NCI-H2171 treated with DMSO at 0.1 percent for 48 hours (cell line): ENCODE measurements at places on chromosomes 6 and 20.

GRCh38 chr6:121523628-121524027 lies 88.2 kb downstream of the GJA1 start:
- no peak for DNase-seq

GRCh38 chr6:36118550-36119107 lies 11.7 kb upstream of the MAPK13 start:
- no peak for DNase-seq

DNA sequence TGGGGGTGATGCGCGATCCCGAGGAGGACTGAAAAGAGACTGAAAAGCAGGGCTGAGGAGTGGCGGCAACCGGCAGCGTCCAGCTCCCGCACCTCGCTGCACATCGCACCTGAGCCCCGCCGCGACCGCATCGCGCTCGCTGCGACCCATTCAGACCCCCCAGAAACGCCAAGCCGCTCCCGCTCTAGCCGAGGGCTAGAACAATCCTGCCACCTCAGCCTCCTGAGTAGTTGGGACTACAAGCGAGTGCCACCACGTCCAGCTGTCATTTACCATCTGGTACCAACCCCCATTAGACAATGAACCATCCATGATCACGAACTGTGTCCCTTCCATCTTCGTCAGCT lies 33.2 kb downstream of the HLA-A start:
- no peak for DNase-seq

GRCh38 chr20:44501448-44501847 lies 20.4 kb downstream of the SERINC3 start:
- DNase-seq: no peak

DNA sequence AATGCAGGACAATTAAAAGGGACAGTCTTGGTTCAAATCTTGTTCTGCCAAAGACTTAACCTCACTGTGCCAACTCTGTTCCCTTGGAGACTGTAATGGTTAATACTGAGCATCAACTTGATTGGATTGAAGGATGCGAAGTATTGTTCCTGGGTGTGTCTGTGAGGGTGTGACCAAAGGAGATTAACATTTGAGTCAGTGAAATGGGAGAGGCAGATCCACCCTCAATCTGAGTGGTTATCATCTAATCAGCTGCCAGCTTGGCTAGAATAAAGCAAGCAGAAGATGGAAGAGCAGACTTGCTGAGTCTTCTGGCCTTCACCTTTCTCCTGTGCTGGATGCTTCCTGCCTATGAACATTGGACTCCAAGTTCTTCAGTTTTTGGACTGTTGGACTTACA lies 474.4 kb downstream of the CD83 start:
- DNase-seq: no peak

DNA sequence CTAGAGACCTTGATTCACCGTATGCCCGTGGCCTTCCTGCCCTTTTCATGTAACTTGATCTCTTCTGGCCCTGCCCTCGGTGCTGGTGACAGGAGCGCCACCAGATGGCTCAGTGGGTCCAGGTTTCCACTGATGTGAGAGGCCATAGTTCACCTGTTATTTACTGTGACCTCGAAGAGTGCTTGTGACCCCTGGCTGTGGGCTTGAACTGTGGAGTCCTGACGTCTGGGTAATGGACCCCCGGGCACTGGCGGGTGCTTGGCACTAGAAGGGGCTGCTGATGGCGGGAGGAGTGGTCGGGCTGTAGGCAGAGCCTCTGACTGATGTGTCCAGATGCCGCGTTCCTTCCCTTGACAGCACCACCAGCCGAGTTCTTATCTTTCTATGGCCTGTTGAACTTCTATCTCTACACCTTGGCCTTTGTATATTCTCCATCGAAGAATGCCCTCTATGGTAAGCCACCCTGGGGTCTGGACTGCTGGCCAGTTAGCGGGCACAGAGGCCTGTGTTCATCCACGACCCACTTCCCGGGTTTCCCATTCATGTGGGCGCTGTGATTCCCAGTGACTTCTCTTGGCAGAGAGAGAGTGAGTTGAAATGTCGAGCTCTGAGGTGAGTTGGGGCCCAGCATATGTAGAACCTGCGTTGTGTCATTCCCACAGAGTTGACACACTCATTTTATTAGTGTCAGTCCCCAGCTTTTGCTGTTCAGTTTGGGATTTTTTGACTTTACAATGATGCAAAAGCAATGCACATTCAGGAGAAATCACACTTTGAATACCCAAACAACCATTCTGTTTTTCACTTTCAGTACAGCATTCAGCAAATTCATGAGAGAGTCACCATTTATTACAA lies 14.9 kb downstream of the DYNLT1 start:
- DNase-seq: peak; percentile 20

GRCh38 chr6:49499623-49500022 lies at the start of gene GLYATL3:
TSS of gene GLYATL3 (plus strand) at chr6:49499923. CDS start at chr6:49511991, 12,068 bp downstream.
- no peak for DNase-seq

- DNase-seq: no peak
These were observed 7.3 kb upstream of the RAET1L start for GRCh38 chr6:150032598-150032997.

DNA sequence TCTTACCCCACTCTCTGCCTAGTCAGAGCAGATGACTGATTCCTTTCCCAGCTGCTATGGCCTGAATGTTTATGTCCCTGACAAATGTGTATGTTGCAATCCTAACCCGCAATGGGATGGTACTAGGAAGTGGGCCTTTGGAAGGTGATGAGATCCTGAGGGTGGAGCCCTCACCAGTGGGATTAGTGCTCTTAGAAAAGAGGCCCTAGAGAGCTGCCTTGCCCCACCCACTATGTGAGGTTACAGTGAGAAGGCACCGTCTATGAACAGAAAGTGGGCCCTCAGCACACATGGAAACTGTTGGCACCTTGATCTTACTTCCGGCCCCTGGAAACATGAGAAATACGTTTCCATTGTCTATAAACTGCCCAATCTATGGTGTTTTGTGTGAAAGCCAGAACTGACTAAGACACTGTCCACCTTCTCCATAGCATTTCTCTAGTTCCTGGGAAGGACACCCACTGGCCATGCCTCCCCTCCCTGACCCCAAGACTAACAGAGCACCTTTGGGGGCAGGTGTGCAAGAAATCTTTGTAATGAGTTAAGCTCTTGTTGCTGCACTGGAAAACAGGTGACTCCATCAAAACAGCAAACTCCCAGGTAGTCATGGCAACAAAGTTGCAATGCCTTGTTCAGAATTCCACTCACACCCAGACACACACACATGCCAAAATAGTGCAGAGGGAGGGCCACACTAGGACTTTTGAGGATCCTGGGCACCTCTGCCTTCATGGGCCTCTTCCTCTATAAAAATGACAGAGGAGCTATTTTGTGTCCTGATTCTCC lies 16.2 kb downstream of the GABRR2 start:
- no peak for DNase-seq

DNA sequence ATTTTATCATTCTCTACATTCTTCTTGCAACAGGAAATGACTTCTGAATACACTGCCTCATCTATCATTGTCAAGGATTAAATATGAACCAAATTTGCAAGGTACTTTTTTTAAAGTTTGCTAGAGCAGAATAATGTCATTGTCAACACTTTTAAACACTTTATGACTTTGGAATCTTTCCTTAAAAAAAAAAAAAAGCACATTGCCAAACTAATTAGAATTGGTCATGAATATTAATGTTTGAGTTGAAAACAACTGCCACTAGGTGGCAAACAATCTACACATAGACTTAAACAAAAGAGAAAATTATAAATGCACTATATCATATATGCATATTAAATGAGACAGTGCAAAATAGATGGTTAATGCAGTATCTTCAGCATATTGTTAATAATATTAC lies 32.5 kb upstream of the TMEM244 start:
- DNase-seq: no peak

DNA sequence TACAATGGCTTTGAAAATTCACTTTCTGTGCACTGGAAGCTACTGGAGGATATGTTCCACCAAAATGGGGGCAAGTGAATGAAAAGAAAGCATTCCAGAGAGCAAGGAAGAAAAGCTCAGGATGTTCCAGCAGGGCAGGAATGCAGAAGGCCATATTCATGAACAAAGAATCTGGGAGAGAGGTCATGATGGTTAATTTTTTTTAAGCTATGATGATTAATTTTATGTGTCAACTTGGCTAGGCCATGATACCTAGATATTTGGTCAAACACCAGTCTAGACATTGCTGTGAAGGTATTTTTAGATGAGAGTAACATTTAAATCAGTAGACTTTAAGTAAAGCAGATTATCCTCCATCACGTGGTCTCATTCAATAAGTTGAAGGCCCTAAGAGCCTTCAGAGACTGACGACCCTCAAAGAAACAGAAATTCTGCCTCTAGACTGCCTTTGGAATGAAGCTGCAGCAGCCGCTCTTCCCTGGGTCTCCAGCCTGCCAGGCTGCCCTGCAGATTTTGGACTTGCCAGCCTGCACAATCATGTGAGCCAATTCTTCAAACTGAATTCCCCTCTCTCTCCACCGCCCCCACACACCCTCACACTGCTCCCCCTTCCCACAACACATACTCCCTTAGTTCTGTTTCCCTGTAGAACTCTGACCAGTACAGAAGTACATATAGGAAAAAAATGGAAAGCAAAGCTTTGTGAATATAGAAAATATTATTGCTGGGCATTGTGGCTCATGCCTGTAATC lies 20.1 kb upstream of the GCM1 start:
- DNase-seq: no peak

- peak; percentile 54 for DNase-seq
These were observed 192.0 kb downstream of the PREX1 start for GRCh38 chr20:48635791-48636267.

DNA sequence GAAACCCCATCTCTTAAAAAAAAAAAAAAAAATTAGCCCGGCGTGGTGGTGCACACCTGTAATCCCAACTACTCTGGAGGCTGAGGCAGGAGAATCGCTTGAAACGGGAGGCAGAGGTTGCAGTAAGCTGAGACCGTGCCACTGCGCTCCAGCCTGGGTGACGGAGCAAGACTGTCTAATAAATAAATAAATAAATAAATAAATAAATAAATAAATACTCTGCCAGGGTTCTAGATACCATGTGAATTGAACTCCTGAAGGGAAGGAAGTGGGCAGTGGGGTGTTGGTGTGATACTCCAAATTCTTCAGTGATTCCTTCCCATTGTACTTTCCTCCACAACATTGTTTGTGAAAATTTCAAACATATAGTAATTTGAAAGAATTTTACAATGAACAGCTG lies 100.5 kb downstream of the PLCB4 start:
- no peak for DNase-seq

- DNase-seq: no peak
These were observed 46.4 kb upstream of the FERMT1 start for GRCh38 chr20:6169251-6169650.

DNA sequence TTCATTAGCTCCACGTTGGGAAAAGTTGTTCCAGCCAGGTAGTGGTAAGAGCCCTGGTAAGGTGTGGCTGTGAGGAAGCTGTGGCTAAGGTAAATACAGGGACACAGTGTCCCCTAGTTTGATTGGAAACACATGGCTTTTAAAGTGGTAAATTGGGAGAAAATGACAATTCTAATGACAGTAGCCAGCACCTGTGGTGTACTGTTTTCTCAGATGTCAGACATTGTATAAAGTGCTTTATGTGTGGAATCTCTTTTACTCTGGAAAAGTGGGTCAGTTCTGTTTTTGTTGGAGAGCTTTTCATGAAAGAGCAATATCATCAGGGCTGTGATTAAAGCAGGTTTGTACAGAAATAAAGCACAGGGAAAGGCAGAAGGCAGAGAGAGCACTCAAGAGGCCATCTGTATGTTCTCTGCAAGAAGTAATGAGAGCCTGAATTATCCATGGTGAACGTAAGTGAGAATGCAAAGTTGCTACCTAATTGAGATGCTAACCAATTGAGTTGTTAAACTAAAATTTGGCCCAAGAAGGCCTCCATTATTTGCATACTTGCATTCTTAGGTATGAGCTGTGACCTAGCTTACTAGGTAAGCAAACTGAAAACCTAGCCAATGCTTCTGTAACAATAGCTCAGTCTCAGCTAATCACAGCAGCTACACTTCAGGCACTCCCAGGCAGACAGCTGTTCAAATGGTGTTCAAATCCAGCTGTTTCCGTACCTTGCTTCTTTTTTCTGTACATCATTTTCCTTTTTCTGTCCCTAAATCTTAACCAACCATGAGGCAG lies 28.2 kb downstream of the MRAP2 start:
- peak; percentile 79 for DNase-seq

DNA sequence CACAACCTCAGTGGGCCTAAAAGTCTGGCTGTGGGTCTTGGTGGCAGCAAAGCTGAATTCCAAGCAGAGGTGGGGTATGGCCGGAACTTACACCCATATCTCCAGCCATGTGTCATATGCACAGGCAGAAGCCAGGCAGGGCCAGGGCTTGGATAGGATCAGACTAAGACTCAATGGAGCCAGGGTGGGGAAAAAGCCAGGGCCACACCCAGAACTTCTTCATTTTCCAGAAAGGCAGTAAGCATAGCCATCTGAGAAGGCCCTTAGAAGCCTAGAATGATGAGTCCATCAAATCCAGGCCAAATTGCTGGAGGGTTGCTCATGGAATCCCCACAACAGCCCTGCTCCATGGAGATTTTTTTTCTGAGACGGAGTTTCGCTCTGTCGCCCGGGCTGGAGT lies 116.2 kb upstream of the SRSF6 start:
- DNase-seq: no peak
